Prostate gland (tissue), 2 donors: ENCODE measurements at places on chromosomes 7 and 10.

GRCh38 chr10:131954356-131954965, 27.3 kb downstream of the BNIP3 start:
- DNase-seq = no peak

DNA sequence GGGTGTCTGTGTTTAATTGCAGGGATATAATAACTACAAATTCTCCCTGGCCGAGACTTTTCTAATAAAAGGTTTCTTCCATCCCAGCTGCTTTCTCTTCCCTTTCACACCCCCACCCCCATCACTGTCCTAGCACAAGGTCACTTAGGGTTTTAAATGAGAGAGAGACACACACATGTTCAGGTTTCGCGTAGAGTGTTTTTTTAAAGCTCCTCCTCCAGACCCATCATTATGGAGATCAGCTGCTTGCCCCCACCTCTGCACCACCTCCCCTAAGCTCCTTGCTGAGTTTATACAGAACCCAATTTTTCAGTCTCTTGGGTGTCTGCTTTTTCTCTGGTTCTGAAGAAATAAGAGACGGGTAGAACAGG, 18.6 kb downstream of the LRMDA start:
- no peak for DNase-seq

DNA sequence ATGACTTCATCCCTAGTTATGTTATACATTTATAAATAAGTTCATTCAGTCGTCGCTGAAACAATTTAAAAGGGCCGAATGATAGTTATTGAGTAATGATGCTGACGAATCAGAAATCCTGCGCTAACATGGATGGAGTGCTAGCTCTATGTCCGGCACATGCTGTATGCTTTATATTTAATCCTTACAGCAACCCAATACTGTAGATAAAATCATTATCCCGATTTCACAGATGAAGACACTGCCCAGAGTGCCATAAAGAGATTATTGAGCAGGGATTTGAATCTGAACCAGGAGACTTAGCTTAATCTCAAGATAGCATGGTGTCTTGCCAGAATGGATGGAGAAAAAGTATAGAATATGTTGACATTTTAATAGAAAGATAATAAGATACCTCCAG, 1.1 kb upstream of the ICA1 start:
- DNase-seq = no peak

GRCh38 chr10:130135676-130136225, 440 bp upstream of the GLRX3 start:
- DNase-seq = no peak

DNA sequence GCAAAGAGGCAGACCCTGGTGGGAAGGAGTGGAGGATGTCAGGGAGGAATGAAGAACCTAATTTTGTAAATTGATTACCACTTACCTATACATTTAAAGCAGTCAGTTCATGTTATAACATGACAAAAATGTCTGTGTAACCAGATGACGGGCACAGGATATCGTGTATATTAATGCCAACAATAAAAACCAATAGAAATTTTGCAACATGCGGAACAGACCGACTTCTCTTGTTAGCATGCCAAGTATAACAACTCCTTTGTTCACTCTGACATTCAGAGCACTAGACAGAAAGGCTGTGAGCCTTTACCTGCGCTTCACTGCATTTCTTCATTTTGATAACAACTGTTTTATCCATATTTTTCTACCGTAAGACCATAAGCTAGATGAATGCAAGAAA, 29.9 kb downstream of the CDK6 start:
- peak; percentile 49 for DNase-seq

- DNase-seq = no peak
Measured at GRCh38 chr10:72598769-72599701, 26.8 kb downstream of the MICU1 start.

- DNase-seq = no peak
Measured at GRCh38 chr7:151008511-151009323, 15.6 kb downstream of the ATG9B start.

DNA sequence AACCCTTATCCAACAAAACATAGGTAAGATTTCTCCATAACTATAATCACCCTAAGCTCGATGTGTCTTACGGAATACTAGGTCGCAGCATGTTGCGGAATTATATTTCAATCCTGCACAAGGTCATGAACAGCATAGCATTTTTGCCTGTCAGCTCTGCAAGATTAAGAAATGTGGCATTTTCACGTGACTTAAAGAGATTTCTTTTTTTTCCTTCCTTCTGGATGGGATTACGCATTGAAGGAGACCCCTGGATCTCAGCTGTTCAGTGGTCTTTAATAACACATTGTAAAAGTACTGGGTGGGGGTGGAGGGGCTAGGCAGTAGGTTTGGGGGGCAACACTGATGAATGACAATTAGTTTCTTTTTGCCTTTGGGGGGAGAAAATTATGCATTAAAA, 106.7 kb downstream of the CUBN start:
- no peak for DNase-seq

DNA sequence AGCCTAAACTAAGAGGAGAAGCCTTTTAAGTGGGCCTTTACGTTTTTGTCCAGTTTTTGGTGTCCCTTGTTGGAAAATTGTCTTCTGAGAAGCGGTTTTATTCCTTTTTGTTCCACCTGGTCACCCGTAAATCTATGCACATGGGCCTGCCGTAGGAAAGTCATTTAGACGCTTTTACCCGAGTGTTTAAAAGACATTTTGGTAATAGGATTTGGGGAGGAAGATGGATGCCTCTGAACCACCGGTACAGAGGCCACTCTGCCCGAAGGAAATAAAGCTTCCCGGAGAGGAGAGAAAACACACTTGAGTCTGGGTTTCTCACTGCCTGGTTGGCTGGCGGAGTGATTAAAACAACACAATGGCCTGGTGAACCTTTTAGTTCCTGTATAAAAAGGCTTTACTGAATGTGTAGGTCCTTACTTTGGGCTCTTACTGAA, 760 bp downstream of the THNSL1 start:
- peak; percentile 10 for DNase-seq

DNA sequence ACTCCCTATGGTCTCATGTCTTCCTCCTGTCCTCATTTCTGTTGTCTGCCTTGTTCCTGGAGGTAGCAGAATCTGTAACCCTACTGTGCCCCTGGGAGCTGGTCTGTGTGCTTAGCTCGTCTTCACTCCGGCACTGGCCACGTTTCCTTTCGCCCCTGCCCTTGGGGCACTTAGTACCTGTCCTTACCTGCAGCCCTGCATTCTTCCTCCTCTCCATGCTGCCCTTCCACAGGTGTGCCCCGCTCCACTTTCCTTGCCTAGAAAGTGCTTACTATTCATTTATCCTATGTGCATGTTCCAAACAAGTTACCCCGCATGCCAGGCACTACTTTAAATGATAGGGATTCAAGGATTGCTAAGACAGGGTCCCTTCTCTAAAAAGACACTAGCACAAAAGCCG, 199.9 kb upstream of the ZMIZ1 start:
- no peak for DNase-seq

GRCh38 chr10:87093632-87094372, 841 bp downstream of the GLUD1 start:
- DNase-seq = peak; percentile 37

- peak; percentile 51 for DNase-seq
Measured at GRCh38 chr10:102714621-102715455, at the start of gene SFXN2. Gene SFXN2 (plus strand): TSS chr10:102714636. CDS start chr10:102726637, 12,001 bp downstream.

- DNase-seq = no peak
Measured at GRCh38 chr7:135380351-135380750, 129.6 kb downstream of the CNOT4 start.

GRCh38 chr10:3195286-3195685, 22.7 kb upstream of the PITRM1 start:
- no peak for DNase-seq

GRCh38 chr7:66308411-66308810, 103.3 kb downstream of the TPST1 start:
- DNase-seq = no peak

- DNase-seq = no peak
Measured at GRCh38 chr10:92799568-92799967, 48.8 kb upstream of the EXOC6 start.

- DNase-seq = no peak
Measured at GRCh38 chr7:95925236-95925635, 152.9 kb downstream of the DYNC1I1 start.
